ENCODE measurements at places on chromosomes 12 and 14.

DNA sequence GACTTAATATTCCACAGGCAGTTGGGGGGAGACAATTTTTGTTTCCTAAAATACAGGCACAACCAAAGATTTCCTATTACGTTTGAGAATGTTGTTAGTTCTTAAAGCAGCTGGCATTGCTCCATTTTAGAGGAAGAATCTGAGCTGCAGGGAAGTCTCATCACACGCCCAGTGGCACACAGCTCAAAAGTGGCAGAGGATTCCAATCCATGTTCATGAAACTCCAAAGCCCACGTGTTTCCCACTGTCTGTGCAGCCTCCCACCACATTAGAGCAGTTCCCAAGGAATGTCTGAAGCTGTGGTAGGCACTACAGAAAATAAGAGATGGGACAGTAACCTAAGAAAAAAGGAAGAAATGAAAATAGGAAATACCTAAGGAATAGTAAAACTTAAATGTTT, 6.1 kb upstream of the IL26 start:
- DNase-seq = no peak

- DNase-seq = no peak
Observed at GRCh38 chr14:100755649-100756048, 29.0 kb downstream of the DLK1 start.

DNA sequence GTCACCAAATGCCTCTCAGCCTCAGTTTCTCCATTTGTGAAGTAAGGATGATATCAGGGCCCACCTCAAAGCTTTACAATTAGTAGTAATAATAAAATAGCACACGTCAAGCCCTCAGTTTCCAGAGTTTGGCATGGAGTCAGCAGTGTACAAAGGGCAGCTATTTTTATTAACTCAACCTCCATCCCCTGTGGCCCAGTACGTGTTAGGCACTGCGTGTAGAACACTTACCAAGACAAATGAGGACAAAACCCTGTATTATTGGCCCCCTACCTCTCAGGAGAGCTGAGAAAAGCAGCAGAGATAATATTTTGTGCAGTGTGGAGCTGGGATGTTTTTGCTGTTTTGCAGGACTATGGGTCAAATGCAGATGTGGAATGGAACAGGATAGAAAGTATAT, 280.8 kb downstream of the C12orf75 start:
- no peak for DNase-seq

- peak; percentile 61 for DNase-seq
Observed at GRCh38 chr14:56005191-56006053, 112.8 kb upstream of the PELI2 start.

DNA sequence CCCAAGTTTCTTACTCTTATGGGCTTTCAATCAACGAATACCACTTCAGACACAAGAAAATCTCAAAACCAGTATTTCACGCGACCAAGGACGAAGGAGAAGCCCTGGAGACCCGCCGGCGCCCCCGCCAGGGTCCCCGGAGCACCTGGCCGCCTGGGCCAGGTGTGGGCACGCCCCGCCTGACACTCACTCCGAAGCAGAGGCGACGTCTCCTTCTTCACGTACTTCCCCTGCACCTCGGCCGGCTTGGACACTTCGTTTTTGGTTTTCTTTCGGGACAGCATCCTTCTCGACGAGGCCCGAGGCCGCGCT, 466 bp downstream of the SAV1 start:
- DNase-seq = peak; percentile 35

GRCh38 chr12:116687888-116688287, 50.0 kb downstream of the SPRING1 start:
- DNase-seq = no peak

- no peak for DNase-seq
Observed at GRCh38 chr12:18753481-18754123, 15.7 kb downstream of the CAPZA3 start.

GRCh38 chr12:106956048-106956578, 406 bp downstream of the TMEM263 start:
- DNase-seq = peak; percentile 76

- no peak for DNase-seq
Observed at GRCh38 chr12:94603434-94604365, 46.7 kb downstream of the TMCC3 start.

DNA sequence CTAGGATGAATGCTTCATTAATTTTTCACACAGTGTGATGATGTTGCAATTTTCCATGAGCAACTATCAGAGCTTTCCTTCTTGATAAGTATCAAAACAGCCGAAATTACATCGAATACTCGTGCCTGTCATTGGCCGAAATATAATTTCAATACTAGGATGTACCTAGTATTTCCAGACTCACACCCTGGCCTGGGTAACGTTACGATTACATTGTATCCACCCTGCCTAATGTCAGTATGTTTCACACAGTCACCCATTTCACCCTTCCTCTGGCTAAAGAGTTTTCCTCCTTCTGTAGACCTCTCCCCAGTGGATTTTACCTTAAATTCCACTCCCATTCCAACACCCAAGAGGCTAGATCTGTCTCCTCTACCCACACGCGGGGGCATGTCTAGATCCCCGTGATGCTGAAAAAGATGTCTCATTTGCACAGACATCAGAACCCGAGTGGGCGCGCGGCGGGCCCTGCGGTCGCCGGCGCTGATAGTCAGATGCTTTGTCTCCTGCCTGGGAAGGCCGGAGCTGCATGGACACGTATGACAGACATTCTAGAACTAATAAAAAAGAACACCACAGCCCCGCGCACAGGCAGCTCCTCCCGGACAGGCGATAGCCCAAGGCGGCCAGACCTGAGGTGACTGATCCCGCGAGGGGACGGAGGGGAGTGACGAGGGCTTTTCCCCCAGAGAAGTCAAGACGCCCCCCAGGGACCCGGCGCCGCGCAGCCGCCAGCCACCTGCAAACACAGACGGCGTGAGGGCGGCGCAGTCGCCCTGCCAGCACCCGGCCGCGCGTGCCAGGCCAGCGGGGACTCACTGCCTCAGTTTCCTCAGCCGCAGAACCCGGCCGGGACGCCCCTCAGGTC, 723 bp downstream of the KIF21A start:
- peak; percentile 18 for DNase-seq

DNA sequence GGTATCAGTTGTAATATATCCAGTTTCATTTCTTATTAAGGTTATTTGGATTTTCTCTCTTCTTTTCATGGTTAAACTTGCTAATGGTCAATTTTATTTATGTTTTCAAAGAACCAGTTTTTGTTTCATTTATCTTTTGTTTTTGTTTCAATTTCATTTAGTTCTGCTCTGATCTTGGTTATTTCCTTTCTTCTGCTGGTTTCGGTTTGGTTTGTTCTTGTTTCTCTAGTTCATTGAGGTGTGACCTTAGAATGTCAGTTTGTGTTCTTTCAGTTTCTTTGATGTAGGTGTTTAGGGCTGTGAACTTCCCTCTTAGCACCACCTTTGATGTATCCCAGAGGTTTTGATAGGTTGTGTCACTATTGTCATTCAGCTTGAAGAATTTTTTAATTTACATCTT, 145.6 kb upstream of the SLCO1B1 start:
- no peak for DNase-seq

DNA sequence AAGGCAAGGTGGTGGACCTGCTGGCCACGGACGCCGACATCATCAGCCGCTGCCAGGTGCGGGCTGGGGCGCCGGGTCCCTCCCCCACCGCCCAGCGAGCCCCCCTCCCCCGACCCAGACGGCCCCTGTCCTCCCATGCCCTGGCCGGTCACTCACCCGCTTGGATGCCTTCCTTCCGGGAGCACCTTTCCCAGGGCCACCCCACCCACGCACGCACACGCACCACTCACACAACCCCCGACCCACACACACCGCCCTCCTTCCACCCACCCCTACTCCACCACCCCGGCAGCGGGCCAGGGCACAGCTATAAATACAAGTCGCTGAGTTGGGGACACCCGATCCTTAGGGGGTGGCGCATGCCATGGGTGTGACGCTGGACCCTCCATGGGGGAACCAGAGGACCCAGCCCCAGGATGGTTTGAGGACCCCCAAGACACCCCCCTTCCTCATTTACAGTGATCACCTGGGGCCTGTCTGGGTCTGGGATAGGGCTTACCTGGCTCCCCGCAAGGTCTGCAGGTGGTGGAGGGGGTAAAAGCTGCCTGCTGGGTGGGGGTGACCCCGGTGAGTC, 465 bp downstream of the ADSS1 start:
- no peak for DNase-seq

GRCh38 chr12:49288412-49288853, 6.5 kb upstream of the PRPH start:
- DNase-seq = peak; percentile 61

DNA sequence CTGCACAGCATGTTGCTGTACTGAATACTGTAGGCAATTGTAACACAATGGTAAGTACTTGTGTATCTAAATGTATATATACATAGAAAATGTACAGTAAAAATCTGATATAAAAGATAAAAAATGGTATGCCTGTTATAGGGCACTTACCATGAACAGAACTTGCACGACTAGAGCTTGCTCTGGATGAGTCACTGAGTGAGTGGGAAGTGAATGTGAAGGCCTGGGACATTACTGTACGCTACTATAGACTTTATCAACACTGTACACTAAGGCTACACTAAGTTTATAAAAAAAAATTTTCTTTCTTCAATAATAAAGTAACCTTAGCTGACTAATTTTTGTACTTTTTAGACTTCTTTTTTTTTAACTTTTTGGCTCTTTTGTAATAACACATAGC, 24.2 kb upstream of the NEDD1 start:
- no peak for DNase-seq

GRCh38 chr12:124759841-124760503, 103.7 kb downstream of the SCARB1 start:
- no peak for DNase-seq

DNA sequence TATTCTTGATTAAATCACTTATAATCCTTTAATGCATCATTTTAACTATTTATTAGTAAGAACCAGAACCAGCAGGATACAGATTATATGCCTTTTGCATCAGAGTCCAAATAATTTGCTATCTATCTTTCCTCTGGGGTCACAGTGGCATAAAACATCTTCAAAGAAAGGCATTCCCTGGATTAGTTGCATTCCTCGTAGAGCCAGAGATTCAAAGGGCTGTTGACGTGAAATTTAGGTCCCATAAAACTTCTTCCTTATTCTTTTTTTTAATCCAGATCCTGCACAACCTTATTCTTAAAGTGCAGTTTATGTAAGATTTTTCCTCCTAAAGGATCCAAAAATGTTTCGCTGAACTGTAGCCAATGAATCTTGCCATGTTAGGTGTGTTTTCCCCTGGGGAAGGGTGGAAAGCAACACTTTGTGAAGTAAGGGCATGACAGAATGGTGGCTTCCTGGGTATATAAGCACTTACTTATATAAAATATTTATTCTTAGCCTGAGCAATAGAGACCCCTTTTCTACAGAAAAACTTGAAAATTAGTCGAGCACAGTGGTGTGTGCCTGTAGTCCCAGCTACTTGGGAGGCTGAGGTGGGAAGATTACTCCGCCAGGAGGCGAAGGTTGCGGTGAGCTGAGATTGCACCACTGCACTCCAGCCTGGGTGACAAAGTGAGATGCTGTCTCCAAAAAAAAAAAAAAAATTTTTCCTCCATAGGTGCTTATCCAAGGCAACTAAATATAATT, 208.7 kb downstream of the PCNX1 start:
- DNase-seq = no peak

GRCh38 chr12:115132145-115132544, 448.2 kb upstream of the TBX3 start:
- no peak for DNase-seq

DNA sequence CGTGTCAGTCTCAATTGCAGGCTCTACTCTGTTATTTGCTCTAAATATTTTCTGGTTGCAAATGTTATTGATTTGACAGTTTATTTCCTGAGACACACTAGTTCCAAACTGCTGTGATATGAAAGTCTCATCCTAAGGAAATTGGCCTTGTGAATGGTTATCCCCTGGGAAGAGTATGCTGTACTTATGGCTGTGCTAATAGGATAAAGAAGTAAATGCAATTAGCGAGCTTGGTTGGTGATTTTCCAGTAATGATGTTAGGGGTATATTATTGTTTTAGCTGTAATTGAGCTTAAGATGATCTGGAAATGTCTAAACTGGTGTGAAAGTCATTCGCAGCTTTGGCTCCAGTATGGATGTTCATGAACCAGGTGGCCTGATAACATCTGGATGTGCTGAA, 197.9 kb downstream of the SUDS3 start:
- no peak for DNase-seq

DNA sequence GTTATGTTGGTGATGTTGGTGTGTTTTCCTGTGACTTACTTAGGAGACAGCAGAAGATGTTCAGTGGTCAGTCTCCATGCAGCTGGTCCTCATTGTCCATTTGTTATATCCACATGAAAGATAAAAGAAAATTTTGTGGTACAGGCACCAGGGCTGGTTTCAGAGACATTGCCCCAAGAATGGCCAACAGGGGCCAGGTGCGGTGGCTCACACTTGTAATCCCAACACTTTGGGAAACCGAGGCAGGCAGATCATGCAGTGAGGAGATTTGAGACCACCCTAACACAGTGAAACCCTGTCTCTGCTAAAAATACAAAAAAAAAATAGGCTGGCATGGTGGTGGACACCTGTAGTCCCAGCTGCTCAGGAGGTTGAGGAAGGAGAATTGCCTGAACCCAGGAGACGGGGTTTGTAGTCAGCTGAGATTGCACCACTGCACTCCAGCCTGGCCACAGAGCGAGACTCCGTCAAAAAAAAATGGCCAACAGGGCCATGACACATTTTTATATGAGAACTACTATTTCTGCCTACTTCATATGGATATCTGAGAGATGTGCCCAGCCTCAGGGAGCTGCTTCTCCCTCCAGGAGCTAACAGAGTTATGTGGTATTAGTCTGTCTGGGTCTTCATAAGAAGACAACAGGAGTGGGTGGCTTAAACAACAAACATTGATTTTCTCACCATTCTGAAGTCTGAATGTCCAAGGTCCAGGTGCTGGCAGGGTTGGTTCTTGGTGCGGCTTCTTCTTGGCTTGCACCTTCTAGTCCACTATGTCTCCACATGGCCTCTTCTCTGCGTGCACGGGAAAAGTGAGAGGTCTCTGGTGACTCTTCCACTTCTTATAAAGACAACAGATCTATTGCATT, 821.7 kb downstream of the TMEM121 start:
- DNase-seq = no peak

Data from muscle of arm (tissue), 14 donors.